Mesenteric fat pad (tissue), 1 donor: ENCODE measurements at places on chromosomes 16 and 17. TPM values are rescaled to one million over a fixed set of nuclear protein-coding genes. Genes with fewer than 3 reads are reported as not detected.

Gene LRRC37A
- total RNA-seq = 3.7 TPM

Gene PPY
- total RNA-seq = not detected

Gene KCNH6
- not detected for total RNA-seq

Gene CCL1
- total RNA-seq = not detected

Gene WNT9B
- total RNA-seq = 0.74 TPM

Gene C16orf74
- total RNA-seq = 3.1 TPM

DNA sequence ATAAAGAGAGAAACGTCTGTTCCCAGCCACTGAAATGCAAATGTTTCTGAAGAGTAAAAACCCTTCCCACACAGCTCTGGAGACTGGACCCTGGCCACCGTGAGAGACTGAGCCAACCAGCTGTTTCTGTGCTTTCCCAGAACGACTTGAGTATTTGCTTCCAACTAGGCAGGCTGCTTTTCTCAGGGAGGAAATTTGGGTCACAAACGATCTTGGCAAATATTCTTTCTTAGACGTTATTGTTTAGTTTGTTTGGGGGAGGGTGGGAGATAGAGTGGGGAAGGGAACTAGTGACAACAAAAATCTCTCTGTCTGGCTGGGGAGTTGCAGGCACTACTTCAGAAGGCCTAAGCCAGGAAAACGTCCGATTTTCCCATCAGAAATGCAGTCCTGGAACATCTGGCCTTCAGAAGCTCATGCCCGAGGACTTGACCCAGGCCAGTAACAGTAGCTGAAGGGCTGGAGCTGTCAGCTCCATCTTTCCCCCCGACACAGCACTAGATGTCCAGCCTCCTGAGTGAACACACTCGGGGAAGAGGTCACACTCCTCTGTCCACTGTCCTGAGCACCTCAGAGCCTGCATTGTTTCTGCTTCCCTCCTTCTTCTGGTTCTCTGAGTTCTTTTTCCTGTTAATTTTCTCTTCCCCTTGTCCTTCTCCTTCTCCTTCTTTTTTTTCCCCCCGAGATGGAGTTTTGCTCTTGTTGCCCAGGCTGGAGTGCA, 4.0 kb downstream of the CCDC92B start:
- no peak for DNase-seq

GRCh38 chr17:27268394-27269085, 25.4 kb upstream of the WSB1 start:
- DNase-seq = no peak

DNA sequence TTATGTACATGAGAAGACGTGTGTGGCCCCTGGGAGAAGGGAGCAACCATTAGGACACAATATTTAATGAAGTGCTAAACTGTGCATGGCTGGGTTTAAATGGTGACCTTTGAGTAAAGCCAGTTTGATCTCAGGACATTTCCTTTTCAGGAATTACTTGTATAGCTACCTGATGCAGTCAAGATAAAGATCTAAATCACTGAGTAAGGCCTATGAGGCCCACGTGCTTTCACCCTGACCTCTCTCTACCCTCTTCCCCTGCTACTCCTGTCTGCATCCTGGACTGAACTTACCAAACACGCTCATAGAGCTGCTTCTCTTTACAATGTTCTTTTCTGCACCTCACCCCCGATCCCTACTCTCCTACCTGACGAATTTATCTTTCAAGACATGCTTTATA, 98.9 kb downstream of the GRIN2A start:
- DNase-seq = no peak

- no peak for DNase-seq
These were observed 2.7 kb upstream of the HES7 start for GRCh38 chr17:8126491-8127066.

GRCh38 chr16:13519871-13520270, 400.1 kb upstream of the ERCC4 start:
- no peak for DNase-seq

GRCh38 chr16:48101069-48101674, 54.6 kb downstream of the ABCC12 start:
- no peak for DNase-seq

- no peak for DNase-seq
These were observed 61.1 kb downstream of the SIAH1 start for GRCh38 chr16:48323783-48324775.

DNA sequence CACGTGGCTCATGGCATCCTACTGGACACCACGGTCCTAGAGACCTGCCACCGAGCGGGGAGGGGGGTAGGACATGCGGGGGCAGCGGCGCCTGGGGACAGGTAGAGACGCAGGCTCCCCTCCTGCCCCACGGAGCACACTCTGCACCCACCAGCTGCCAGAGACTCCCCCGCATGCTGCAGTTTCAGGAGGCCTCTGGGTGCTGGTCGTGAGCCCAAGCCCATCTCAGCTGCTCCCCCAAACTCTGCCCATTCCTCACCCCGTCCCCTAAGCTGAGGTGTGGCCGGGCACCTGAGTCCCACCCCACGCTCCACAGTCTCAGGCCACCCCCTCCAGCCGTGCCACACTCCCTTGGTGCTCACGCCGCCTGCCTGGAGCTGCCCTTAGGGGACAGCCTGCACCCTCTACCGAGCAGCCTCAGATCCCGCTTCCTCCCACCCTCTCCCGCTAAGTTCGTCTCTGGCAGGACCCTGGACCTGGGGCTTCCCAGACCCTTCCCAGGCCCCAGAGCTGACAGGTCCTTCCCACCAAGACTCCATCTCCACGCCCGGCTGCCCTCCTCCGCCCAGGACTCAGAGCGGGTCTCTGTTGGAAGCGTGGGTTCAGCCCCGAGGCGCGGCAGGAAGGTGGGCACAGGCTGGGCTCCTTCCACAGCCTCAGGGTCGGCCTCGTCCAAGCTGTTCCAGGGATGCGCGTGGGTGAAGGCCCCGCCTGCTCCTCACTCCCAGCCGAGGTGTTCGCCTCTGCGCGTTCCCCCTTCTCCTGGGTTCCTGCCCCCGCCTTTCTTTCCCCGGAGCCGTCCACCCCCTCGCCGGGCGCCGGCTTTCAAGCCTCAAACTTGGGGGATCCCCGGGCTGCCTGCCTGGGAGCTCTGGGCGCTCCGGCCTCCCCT, 1.3 kb downstream of the RAB40B start:
- DNase-seq = no peak

GRCh38 chr17:4487820-4488716, 10.6 kb upstream of the SPNS2 start:
- DNase-seq = no peak

DNA sequence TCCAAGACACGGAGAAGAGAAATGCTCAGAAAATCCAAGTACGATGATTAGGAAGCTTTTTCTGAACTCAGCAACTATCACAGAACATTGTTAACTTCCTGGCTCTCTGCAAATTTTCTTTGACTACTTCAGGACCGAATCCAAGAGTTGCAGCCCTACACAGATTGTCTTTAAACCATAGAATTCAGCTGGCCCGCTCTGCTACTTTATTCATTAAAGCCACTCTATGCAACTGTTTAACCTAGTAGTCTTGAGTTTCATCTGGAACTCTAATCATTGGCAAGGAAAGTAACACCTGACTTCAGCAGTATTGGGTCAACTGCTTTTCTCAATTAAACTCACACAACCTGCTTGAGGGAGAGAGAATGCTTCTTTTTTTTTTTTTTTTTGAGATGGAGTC, 210.1 kb downstream of the SLC39A11 start:
- DNase-seq = no peak

GRCh38 chr16:89442990-89443726, 47.2 kb downstream of the ANKRD11 start:
- DNase-seq = no peak
